ENCODE measurements at places on chromosomes 11 and 22.

DNA sequence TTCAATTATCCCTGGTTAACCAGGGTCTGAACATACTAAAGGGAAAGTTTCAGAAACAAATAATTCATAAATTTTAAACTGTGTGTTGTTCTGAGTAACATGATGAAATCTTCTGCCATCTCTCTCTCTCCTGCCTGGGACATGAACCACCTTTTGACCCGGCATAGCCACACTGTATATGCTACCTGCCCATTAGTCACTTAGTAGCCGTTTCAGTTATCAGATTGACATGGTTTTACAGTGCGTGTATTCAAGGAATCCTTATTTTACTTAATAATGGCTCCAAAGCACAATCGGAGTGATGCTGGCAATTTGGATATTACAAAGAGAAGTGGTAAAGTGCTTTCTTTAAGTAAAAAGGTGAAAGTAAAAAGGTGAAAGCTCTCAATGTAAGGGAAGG is 227.1 kb upstream of the CCDC179 start:
- no peak for DNase-seq

DNA sequence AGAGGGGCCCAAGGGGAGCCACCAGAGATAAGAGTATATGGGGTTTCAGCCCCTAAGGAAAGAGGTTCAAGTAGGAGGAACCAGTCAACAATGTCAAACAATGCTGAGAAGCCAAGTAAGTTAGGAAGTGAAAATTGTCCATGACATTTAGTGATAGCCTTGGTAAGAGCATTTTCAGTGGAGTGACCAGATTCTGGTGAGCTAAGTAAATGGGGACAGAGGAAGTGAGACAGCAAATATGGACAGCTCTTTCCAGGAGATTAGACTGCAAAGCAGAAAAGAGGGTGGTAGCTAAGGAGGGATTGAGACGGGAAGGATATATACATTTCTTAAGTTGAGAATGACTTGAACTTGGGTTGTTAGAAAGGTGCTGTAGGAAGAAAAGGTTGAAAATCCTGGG is 22.9 kb downstream of the POLD3 start:
- no peak for DNase-seq

DNA sequence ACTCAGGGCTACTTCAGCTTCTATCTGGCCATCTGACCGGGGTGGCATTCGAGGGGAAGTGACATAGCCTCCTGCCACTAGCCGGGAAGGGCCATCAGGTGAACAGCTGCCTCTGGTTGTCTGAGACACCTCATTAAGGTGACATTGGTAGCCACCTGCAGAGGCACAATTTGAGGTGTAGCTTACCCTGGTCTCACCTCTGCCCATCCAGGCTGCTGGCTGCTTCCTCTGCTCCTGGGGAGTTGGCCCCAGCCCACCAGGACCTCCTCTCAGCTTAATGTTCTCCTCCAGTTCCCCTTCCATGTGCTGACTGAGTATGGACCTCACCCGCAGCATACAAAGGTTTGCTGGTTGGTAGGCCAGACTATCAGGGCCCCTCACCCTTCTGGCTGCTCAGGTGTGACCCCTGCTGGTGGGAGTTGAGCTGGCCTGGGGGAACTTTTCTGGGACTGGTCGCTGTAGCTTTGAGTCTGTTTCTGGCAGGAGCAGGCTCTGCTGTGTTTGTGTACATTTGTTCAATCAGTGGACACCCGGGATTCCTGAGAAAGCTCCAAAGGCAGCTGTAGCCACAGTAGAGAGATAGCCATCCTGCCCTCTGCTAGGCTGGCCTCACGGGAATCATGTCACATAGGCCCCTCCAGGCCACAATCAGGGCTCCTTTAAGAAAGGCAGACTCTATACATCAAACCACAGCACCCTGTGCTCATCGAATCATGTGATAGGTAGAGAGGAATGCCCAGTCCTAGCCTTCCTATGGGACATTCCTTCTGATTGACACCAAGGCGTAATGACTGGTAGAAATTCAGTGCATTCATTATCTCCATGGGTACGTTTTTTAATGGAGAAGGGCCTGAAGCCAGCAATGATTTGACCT is 295.1 kb upstream of the PLET1 start:
- peak; percentile 61 for DNase-seq

DNA sequence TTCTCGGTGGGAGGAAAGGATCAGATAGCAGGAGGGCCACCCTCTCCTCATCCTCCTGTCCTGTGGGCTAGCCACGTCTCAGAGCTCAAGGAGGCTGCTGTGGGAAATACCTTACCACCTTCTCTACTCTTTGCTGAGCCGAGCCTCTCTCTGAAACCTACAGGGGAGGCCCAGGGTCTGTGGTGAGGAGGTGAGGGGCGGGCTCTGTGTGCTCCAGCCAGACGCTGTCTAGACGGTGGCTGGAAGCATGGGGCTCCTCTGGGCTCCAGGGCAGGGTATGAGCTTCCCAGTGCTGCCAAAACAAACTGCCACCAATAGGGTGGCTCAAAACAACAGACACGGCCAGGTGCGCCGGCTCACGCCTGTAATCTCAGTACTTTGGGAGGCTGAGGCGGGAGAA is 5.5 kb upstream of the TMPRSS6 start:
- DNase-seq, result no peak
